IPS-NIHi11 (cell line): ENCODE measurements at places on chromosomes 12 and 14.
A peak's percentile ranks its signal among the peaks of the same experiment; 100 is the strongest.

DNA sequence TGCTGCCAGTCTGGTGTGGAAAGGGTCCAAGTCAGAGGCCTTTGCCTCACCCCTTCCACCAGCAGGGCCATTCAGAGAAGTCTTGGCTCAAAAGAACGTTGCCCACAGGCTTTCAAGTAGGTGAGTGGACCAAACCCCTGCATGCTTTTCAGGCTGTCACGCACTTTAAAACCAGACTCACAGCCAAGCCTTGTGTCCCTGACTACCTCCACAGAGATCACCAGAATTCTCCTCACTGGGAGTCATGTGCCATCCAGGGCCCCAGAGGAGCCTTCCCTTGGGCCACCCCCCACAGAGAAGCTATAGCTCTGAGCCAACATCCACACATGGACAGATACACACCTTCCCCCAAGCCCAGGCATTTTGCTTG, 283.1 kb downstream of the DPF3 start:
- no peak for DNase-seq

DNA sequence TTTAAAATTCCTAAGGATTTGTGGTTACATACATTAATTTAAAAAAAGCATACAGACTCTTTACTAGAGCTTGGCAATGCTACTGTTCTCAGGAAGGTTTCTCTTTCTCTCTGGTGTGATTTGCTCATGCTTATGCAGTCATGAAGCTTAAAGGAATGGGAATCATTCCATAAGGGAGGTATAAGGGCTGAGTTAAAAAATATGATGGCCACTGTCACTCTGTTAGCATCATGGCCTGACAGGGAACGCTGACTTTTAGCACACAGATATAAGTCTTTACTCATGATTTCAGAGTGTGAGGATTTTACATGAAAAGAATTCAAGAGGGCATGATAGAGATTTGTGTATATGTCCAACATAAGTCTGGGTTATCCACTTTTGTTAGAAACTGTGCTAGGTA, 3.8 kb downstream of the MYF5 start:
- no peak for DNase-seq

DNA sequence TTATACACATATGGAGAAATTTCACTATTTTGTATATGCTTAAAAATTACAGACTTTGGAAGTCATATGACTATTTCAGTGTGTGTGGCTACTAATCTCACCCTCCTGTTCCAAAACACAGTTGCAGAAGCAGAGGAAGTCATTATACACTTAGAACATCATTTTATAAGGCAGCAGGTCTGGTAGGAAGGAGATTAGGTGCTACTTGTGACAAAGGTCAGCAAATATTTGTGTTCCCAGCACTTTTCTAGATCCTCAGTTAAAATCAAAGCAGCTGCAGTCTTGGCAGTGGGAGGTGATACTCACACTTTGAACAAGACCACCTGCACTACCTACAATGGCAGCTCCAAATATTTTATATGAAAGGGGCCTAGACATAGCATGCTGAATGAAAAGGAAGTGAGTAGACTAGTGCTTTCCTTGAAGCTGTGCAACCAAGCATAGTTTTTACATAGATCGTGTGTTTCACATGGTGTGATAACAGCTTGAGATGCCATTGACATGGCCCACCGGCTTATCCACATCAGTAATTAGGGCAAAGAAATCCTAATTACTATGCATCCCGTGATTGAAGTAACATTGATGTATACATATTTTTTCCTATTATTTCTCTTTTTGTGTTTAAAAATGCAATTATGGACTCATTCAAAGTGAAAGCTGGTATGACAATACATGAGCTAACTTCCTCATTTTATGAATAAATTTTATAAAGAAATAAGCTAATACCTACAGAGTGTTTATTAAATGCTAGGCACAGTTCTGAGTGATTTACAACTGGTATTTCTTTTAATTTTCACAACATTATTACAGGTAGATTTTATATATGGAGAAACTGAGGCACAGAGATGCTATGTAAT, 5.3 kb downstream of the GYS2 start:
- DNase-seq = no peak

- peak; percentile 80 for DNase-seq
Observed at GRCh38 chr12:62631471-62632410, 165.1 kb downstream of the MON2 start.

- no peak for DNase-seq
Observed at GRCh38 chr12:108313606-108314351, 25.3 kb downstream of the CMKLR1 start.

- DNase-seq = no peak
Observed at GRCh38 chr12:65248656-65249633, 29.5 kb upstream of the MSRB3 start.

DNA sequence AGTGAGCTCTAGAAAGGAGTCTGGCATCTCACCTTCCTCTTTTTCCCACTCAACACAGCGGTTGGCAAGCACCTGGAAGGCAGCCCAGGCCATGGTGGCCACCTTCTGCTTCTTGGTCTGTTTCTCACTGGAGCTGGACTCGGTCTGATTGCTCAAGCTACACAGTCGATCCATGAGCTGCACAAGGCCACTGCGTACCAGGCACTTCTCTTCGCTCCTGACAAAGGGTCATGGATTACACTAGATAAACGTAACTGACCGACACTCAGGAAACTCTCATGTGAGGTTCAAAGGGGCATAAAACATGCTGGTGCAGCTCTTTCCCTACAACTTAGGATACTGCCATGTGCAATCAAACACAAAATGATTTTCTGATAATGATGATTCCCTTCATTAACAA, 113.7 kb downstream of the TRAFD1 start:
- DNase-seq = no peak

GRCh38 chr14:38113546-38113945, 94.2 kb upstream of the SSTR1 start:
- no peak for DNase-seq

- no peak for DNase-seq
Observed at GRCh38 chr12:84315926-84316325, 596.7 kb downstream of the SLC6A15 start.

DNA sequence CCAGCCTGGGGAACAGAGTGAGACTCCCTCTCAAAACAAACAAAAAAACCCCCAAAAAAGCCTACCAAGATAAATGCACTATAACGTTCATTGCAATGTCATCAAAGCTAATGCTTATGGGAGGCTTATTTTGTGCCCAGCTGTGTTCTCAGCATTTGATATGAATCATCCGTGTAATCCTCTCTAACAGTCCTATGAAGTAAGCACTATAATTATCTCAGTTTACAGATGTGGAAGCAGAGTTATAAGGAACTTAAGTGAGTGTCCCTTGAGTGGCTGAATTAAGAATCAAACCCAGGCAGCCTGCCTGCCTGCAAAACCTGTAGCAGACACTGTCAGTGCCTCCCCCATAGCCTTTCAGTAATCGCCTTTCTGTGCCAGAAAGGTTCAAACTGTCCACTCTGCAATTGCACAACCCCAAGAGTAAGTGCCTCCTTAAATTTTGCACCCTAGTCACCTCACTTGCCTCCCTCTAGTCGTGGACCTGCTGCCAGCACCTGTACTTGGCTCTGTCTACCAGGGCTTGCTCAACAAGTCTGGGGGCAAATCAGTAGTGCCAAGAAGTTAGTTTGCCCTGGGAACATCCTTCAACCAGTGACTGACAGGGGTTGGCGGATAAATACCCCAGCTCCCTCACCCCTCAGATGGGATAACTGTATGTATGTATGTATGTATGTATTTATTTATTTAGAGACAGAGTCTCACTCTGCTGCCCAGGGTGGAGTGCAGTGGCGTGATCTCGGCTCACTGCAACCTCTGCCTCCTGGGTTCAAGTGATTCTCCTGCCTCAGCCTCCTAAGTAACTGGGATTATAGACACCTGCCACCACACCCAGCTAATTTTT, 23.8 kb upstream of the PPP1CC start:
- DNase-seq = no peak

- no peak for DNase-seq
Observed at GRCh38 chr12:104384141-104384880, 72.4 kb upstream of the CHST11 start.

DNA sequence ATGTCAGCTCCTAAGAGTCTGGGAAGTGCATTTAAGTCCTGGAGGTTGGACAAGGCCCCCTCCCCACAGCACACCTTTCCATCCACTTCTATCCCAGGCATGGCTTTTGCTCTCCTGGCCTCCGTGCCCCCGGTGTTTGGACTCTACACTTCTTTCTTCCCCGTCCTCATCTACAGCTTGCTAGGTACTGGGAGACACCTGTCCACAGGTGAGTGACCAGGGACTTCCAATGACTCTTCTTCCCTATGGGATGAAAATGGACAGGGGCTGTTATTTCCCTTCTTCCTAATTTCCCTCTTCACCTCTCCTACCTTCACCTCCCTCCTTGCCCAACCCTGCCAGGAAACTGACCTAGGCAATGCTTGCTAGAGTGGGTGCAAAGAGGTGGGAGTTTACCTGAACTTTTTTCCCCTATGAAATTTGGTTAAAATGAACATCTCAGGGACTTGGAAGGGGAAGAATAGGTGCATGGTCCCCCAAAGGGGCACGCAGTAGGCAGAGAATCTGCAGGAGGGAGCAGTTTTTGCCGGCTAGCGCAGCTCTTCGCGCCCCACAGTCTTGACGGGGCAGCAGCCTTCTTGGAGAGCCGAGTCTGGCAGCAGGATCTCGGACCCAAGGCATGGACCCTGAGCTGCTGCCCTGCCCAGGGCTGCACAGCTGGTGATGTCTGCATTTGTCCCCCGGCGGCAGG, 9.2 kb downstream of the ARHGEF25 start:
- DNase-seq = no peak

GRCh38 chr12:14273913-14274311, 91.6 kb upstream of the ATF7IP start:
- DNase-seq = no peak

- peak; percentile 35 for DNase-seq
Observed at GRCh38 chr12:27635349-27635972, 60.8 kb upstream of the REP15 start.

GRCh38 chr12:124609041-124609989, 41.9 kb upstream of the NCOR2 start:
- peak; percentile 76 for DNase-seq

DNA sequence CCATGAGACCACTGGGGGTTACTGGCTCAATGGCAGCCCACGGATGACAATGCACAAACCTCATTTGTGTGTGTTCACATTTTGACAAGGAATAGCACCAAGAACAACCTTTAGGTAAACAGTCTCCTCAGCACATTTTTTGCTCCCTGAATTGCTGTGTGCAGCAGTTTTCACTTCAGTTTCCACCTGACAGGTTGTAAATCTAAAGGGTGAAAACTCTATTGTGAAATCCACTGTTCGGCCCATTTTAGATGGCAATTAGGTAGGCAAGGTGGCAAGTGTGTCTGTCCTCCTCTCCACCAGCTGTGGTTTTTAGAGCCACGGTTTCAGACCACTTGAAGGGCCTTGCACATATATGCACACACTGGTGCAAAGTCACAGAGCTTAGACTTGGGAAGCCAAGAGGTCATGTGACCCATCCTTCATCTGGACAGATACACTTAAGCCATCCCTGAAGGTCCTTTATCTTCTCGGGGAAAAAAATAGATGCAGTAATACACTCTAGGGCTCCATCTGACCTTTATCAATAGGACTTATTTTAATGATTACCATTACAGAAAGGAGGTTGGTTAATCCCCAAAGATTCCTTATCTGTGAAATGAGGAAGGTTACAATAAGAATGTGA, 23.2 kb downstream of the HAL start:
- no peak for DNase-seq

DNA sequence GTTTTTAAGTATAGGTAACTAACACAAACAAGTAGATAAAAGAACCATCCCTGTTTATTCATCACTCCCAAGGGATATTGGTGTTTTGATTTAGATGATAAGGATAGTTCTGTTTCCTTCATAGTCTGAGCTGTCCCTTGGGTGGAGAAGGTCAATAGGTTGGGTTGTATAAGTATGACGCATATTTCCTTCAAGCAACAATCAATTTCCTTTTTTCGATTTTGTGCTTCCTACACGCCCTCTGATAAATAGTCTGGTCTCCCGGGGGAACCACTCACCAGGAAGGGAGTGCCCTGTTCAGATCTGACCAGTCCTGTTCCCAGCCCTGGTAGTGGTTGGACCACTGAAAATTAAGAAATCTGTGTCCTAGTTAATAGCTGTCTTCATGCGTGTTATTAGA, 378.8 kb upstream of the FAR2 start:
- no peak for DNase-seq

- no peak for DNase-seq
Observed at GRCh38 chr14:57637901-57638300, 144.2 kb upstream of the CCDC198 start.

DNA sequence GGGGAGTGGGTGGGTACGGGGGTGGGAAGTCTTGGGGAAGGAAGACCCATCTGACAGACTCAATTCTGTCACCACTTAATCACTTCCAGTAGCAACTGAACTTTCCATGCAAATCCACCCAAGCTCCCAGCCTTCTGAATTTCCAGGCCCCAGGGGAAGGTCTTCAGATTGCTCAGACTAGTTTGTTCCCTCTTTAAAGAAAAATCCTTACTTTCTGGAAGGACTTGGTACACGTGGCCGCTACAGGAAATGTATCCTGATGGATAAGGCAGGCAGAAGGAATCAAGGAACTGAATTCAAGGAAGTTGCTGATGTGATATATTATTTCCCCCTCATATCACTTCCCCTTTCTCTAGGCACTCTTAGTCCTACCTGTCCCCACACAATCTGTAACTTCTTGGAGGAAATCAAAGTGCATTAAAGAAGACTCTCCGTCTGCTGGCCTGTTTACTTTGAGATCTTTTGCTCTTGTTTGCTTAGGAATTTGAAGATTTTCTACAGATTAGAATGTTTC, 6.4 kb downstream of the NFKBIA start:
- DNase-seq = no peak

GRCh38 chr12:52306731-52307130, 14.5 kb downstream of the KRT83 start:
- no peak for DNase-seq

- DNase-seq = no peak
Observed at GRCh38 chr14:31172084-31172483, 35.5 kb downstream of the HECTD1 start.

DNA sequence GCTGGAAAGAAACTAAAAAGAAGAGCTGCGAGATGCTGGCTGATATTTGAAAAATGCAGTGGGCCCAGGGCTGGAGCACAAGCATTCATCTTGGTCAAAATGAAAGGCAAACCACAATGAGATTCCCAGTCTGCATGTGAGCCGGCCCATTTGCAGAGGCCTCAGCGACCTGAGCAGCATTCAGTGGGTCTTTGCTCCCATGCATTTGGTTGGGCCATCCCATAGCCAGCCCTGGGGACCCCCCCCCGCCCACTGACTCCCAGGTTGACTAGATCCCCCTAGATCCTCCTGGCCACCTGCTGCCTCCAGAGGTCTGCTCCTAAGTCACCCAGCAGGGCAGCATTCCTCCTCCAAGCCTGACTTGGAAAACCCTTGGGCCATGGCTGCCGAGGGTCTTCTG, 59.8 kb downstream of the PRMT8 start:
- DNase-seq = no peak

DNA sequence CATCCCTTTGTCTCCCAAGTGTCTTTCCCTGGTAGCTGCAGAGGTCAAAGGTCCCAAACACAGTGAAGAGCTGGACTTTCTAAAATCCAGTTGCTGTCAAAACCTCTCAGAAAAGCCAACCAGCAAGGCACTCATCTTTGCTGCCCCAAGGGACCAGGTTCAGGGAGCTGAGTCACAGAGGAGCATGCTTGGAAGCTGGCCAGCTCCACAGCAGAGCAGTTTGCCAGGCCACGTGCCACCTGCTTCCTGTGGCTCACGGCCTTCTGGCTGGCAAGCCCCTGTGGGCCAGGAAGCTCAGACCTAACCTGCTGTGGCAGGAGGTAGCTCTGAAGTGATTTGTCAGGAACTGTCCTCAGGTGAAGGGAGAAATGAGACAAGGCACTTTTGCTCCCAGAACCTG, 3.6 kb downstream of the ISCU start:
- DNase-seq = no peak
